Hypothalamus (tissue), 51 donors: ENCODE measurements at places on chromosomes 5 and 9.

DNA sequence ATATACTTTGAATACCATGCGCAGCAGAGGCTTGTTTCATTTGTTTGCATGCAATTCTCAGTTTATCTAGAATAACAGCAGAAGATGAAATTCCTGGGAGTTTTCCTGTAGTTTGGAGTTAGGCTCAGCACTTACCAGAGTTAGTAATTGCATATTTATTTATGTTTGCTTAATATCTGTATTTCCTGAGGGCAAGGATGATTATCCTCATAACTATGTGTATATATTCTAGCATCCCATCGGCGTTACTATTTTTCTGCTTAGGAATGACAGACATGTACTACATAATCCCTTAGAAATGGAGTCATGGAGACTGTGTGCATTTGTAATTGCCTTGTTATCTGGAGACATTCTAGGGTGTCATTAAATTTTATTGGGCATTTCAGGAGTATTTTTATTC is 1184.8 kb downstream of the DTWD2 start:
- no peak for DNase-seq

DNA sequence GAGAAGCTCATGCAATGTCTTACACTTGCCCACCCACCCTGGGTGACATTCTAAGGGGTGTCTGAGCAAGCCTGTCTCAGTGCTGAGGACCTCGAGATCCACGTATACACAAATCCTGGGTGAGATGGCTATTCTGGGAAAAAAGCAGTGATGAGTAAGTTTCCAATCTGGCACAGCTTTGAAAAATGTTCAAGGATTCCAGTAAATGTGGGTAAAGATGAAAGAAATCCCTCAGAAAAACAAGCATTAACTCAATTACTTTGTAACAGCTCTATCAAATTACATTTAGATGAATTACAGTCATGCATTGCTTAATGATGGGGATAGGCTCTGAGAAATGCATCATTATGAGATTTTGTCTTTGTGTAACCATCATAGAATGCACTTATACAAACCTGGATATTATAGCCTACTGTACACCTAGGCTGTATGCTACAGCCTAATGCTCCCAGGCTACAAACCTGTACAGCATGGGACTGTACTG is 26.9 kb downstream of the GOLM1 start:
- no peak for DNase-seq

DNA sequence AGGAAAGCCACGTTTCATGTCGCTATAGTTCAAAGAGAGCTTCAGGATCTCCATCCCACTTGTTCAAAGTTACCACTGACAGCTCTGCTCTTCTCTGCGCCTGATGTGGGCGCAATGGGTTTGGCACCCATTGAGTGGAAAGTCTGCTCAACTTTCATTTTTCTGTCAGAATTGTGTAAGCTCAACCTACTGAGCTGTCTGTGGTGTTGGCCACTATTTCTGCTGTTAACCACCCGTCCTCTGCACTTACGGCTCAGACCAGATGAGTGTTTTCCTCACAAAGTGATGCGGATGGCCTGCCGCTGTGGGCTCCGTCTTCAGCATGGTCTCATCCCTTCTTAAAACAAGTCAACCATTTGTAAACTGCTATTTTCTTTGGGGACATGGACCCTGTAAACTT is 131.2 kb downstream of the WNK2 start:
- no peak for DNase-seq

DNA sequence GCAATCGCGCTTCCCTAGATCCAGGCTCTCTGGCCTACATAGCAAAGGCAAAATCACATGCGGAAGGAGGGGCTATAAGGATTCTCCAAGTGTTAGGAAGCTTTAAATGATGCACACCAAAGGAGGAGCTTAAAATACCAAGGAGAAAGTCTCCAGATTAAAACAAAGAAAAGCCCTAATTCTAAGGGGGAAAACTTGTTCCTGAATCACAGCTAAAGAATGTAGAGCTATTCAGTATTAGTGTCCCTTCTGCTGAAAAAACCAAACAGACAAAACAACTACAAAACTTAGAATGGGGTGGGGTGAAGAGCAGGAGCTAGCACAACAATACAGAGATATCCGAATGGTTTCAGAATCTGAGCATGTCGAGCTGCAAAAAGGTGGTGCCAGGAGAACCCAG is 213.7 kb downstream of the DCP2 start:
- DNase-seq: no peak

GRCh38 chr9:71908825-71909224 is 2.2 kb downstream of the ABHD17B start:
- no peak for DNase-seq

GRCh38 chr9:105295201-105295550 is 50.7 kb downstream of the SLC44A1 start:
- no peak for DNase-seq

DNA sequence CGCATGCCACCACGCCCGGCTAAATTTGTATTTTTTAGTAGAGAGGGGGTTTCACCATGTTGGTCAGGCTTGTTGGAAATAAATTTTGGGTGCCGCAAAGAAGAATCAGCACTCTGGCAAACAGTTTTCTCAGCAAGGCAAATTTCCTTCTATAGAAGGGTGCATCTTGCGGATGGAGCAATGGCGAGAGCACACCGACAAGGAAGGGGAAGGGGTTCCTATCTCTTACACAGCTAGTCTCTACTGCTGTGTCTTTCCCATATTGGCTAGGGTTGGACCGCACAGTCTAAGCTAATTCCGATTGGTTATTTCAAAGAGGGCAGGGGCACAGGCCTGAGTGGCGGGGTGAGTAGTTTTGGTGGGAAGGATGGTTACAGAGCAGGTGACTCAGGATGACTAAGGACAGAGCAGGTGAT is 707 bp downstream of the GTF3C5 start:
- DNase-seq: no peak
